ENCODE measurements at places on chromosomes 11 and 22.

- no peak for DNase-seq
- H3K27me3 ChIP-seq = peaks cover 4% of the 10 kb centered on the region
- H3K27ac ChIP-seq = no peak overlapping the region
- no peaks in the 10 kb centered on the region for H3K4me1 ChIP-seq
- no peaks in the 10 kb centered on the region for H3K36me3 ChIP-seq
- H3K4me3 ChIP-seq = no peak overlapping the region
Measured at GRCh38 chr11:116543911-116544475, 228.8 kb downstream of the BUD13 start.

GRCh38 chr11:35622070-35622469 lies 3.8 kb downstream of the FJX1 start:
- H3K36me3 ChIP-seq = no peaks in the 10 kb centered on the region
- H3K27ac ChIP-seq = no peak overlapping the region
- H3K4me1 ChIP-seq = peaks cover 16% of the 10 kb centered on the region
- no peak for DNase-seq

- DNase-seq = no peak
- H3K27me3 ChIP-seq = no peaks in the 10 kb centered on the region
- peaks cover 15% of the 10 kb centered on the region for H3K4me1 ChIP-seq
- no peak overlapping the region for H3K27ac ChIP-seq
Measured at GRCh38 chr11:118856314-118856713, 27.4 kb upstream of the CXCR5 start.

GRCh38 chr11:14904745-14905103 lies 12.7 kb upstream of the CYP2R1 start:
- peak; percentile 90 for DNase-seq
- no peaks in the 10 kb centered on the region for H3K36me3 ChIP-seq
- peaks cover 51% of the 10 kb centered on the region for H3K4me1 ChIP-seq
- no peaks in the 10 kb centered on the region for H3K27me3 ChIP-seq

DNA sequence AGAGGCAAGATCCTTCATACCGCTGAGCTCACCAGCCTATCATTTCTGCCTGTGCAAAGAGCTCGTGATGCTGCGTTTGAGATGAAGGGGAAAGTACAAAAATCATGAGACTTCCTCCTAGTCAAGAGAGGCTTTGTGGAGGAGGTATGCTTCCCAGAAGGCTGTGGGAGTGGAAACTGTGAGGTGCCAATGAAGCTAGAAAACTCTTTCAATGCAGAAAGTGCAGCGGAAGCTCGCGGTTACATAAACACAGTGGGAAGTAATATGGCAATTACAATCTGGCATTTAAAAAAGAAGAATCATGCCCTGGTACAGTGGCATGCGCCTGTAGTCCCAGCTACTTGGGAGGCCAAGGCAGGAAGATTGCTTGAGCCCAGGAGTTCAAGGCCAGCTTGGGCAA lies 134.8 kb downstream of the EHF start:
- H3K27me3 ChIP-seq = peaks cover 47% of the 10 kb centered on the region
- H3K4me1 ChIP-seq = no peaks in the 10 kb centered on the region

DNA sequence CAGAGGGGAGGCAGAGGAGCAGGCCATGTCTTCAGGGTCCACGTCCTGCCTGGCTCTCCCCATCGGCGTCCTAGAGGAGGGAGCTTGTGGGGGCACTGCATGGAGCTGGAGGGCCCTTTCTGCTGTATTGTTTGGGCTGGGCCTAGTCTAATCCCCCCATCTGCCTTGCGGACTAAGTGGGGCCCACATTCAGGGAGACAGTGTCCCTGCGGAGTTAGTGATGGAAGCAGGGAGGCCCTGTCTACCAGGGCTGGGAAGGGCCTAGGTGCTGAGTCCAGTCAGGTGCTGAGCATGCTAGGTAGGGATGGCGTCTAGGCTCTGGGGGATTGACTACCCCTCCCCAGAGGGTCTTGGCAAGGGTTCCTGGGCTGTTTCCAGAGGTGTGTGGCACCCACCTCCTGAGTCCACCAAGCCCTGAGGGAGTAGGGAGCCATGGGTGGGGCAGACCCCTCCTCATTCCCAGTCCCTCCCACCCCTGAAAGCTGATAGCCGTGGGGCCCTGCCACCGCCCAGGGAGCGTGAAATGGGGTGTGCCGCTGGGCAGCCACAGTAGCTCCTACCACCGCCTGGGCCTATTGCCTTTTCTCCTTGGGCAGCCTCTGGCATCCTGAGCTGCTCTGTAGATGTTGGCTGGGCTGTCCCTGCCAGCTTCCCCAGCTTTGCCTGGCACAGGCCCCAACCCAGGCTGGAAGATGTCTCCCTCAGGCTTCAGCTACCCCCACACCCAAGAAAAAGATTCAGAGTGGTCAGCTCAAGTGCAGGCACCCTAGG lies 1.9 kb upstream of the POLD4 start:
- peak overlapping the region; percentile 99 for H3K27ac ChIP-seq
- H3K4me3 ChIP-seq = no peak overlapping the region
- no peak for DNase-seq
- peaks cover 4% of the 10 kb centered on the region for H3K36me3 ChIP-seq
- no peaks in the 10 kb centered on the region for H3K27me3 ChIP-seq

DNA sequence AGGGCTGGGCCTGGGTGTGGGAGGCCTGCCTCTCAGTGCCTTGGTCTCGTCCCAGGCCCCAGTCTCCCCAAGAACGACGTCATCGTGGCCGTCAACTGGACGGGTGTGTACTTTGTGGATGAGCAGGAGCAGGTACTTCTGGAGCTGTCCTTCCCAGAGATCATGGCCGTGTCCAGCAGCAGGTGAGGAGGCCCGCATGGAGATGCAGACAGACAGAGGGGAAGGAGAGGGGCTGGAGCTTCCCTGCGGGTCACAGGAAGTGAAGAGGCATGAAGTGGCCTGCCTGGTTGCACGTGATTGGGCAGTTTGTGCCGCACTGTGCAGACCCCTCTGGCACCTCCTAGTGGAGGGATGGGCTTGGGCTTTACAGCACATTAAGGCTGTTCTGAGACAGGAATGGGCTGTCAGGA lies 70.4 kb downstream of the MYO7A start:
- no peak overlapping the region for H3K27ac ChIP-seq
- H3K36me3 ChIP-seq = no peaks in the 10 kb centered on the region
- no peaks in the 10 kb centered on the region for H3K27me3 ChIP-seq
- no peaks in the 10 kb centered on the region for H3K4me1 ChIP-seq

- H3K36me3 ChIP-seq = peaks cover 18% of the 10 kb centered on the region
- DNase-seq = no peak
- peaks cover 52% of the 10 kb centered on the region for H3K4me1 ChIP-seq
Measured at GRCh38 chr11:35065566-35065965, 73.4 kb upstream of the CD44 start.

GRCh38 chr22:33426451-33426850 lies 368.3 kb upstream of the SYN3 start:
- no peaks in the 10 kb centered on the region for H3K27me3 ChIP-seq
- H3K36me3 ChIP-seq = no peaks in the 10 kb centered on the region
- DNase-seq = no peak
- no peak overlapping the region for H3K27ac ChIP-seq

DNA sequence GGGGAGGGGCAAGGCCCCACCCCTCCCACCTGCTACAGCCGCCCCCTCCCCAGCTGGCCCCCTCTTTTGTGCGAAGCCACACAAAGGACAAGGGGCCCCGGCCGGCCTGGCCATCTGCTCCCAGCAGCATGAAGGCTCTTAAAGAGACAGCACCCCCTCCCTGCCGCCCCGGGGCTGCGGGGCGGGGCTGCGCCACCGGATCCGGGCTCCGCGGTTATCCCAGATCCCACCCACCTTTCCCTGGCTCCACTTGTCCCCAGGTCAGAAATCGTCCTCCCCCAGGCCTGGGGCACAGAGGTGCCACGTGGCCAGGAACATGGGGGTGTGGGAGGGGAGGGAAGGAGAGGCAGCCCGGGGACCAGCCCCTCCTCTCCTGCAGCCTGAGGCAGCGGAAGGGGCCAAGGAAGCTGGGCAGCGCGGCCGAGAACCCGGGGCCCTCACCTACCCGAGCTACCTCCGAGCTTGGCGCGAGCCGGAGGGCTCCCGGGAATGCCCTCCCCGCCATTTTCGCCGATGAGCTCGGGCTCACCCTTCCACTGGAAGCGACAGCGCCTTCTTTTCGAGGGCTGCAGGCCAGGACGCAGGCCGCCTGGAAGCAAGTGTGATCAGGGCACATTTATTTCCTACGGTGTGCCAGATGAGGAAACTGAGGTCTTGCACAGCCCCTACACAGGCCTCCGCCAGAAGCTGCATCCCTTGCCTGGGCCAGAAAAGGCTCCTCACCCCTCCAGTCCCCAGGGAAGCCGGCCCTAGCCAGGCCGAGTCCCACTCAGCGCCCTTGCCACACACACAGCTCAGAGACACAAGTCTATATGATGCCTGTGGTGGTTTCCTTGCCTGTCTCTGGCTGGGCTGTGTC lies 2.5 kb upstream of the RCOR2 start:
- H3K36me3 ChIP-seq = no peaks in the 10 kb centered on the region
- peaks cover 3% of the 10 kb centered on the region for H3K27me3 ChIP-seq

- H3K27ac ChIP-seq = no peak overlapping the region
- H3K4me1 ChIP-seq = no peaks in the 10 kb centered on the region
- no peak for DNase-seq
- no peaks in the 10 kb centered on the region for H3K36me3 ChIP-seq
- H3K4me3 ChIP-seq = no peak overlapping the region
- H3K27me3 ChIP-seq = no peaks in the 10 kb centered on the region
Measured at GRCh38 chr11:91435694-91436395, 788.8 kb upstream of the FAT3 start.

- peaks cover 2% of the 10 kb centered on the region for H3K4me1 ChIP-seq
- H3K27ac ChIP-seq = no peak overlapping the region
- DNase-seq = no peak
- H3K36me3 ChIP-seq = no peaks in the 10 kb centered on the region
- H3K27me3 ChIP-seq = peaks cover 30% of the 10 kb centered on the region
Measured at GRCh38 chr22:44538518-44539315, 40.7 kb upstream of the RTL6 start.
